ENCODE measurements at places on chromosomes 12 and 14.

GRCh38 chr12:45200491-45201043 is 15.3 kb upstream of the ANO6 start:
- DNase-seq = no peak

DNA sequence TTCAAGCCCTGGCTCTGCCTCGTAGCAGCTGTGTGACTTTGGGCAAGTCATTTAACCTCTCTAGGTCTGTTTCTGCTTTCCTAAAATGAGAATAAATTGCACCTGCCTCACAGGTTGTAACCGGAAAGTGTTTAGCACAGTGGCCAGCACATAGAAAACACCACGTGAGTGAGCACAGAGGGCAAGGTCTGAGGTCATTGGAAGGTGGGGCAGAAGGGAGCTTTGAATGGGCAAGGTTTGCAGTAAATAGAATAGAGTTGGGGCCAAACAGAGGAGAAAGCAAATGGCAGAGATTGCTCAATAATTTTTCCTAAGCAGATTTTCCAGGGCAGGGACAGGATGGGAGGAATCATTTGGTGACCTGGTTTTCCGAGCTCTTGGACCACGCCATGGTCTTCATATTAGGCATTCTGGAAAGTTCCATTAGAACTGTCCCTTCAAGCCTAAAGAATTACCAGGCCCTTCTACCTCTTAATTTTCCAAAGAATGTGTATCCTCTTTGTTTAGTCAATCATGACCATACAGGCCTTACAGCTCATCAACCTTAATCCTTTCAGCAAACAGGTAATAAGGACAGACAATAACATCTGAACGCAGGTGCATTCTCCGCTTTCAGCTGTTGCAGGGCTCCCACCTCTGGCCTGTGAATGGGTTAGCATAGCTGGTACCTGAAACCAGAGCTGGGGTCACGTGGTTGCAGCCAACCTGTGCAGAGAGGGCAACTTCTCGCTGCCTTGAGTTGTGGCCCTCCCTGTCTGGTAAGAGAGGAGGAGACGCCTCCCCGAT is 53.8 kb downstream of the VWF start:
- no peak for DNase-seq

DNA sequence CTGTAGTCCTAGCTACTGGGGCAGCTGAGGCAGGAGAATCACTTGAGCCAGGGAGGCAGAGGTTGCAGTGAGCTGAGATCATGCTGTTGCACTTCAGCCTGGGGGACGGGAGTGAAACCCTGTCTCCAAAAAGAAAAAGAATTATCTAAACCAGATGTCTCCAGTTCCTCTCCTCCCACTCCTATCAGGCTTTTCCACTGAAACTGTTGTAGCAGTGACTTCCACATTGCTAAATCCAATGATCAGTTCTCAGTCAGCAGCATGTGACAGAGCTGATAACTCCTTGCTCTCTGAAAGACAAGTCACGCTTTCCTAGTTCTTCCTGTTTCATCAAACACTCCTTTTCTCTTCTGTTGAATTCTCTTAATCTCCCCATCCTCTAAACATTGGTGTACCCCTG is 8.6 kb downstream of the SLC38A6 start:
- DNase-seq = no peak

- peak; percentile 64 for DNase-seq
Observed at GRCh38 chr12:115998119-115998633, 279.3 kb downstream of the MED13L start.

- DNase-seq = no peak
Observed at GRCh38 chr12:106582249-106582591, 584 bp upstream of the RFX4 start.

GRCh38 chr12:78236264-78236663 is 405.6 kb downstream of the NAV3 start:
- no peak for DNase-seq
